ENCODE measurements at places on chromosomes 3 and 15.

GRCh38 chr3:132817646-132818177 is 95.5 kb upstream of the NPHP3 start:
- no peak for DNase-seq

GRCh38 chr15:80568298-80568697 is 126.8 kb upstream of the ABHD17C start:
- no peak for DNase-seq

DNA sequence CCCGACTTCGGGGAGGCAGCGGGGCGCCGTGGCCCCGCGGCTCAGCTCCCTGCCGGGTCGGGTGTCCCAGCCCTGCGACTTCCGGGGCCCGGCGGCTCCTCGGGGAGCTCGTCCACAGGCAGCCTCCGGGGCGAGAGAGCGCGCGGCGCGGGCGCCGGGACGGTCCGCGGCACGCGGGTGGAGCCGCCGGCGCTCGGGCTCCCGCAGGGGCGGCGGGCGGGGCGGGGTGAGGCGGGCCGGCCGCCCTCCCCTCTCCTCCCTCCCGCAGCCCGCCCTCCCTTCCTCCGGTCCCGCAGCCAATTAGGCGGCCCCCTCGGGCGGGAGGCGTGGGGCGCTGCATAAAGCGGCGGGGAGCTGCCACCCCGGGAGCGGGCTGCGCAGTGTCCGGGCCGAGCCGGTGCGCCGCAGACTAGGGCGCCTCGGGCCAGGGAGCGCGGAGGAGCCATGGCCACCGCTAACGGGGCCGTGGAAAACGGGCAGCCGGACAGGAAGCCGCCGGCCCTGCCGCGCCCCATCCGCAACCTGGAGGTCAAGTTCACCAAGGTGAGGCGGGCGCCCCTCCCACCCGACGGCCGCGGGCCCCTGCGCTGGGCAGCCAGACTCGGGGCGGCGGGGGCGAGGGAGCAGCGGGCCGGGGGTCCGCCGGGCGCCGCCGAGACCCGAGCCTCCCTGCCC is at the start of gene ALDH1A3:
TSS of gene ALDH1A3 (plus strand) at position 368 of the 675 bp plus-strand sequence. CDS start at position 445, 77 bp downstream.
- no peak for DNase-seq

DNA sequence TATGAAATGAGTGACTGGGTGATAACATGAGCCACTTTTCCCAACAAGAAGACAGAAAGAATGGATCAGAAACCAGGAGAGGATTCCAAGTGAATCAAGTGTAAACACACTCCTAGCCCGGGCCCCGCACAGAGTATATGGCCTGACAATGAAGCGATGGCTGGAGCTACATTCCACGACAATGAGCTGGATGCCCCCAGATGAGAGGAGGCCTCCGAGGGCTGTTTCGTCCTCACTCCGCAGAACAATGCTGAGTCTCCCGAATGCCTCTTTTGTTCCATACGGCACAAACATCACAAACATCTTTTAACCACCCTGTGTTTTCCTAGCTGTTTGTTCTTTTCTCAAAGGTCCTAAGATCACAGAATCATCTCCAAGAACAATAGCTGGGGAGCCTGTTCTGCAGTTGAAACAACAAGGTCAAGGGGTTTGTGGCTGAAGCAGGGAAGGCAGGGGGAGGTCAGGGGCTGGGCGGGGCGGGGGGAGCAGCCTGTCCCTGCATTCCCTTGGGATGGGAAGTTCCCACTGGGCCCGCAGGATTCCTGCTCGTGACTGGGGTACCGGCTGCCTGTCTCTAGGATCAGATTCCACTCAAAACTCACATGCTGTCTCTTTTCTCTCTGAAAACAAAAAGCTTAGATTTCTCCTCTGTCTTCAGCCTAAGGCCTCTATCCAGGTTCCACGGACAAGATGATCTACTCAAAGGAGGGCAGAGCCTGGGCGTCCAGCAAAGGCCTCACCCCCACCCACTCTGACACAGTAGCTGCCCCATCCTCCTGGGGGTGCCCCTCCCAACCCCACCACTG is 151.3 kb downstream of the XXYLT1 start:
- DNase-seq, result no peak

DNA sequence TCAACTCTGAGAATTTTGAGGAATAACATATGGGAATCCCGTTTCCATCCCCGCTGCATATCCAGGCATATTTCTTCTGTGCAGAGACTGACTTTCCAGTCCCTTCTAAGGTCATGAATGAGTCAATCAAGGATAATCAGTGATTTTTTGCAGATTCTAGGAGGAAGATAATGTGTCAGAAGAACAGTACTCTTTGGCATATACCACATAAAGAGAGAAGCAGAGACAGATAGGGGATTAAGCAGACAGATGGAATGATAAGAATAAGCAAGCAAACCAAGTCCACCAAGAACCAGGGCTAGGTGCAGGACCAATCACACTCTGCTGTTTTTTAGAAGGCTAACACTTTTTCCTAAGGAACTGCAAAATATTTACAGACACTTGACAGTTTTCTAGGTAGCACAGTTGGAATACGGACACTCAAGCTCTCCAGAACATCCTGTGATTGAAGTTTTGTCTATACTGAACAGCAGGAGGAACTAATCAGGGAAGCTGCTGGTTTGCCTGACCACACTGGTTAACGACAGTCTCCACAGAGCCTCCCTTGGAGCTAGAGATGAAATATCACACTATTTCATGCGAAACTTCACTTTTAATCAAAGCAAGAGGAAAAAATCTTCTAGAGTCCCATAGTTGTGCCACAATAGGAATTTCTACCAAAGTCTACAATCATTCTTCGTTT is 450.0 kb upstream of the KCNMB2 start:
- no peak for DNase-seq

GRCh38 chr15:32104061-32104995 is 74.0 kb downstream of the CHRNA7 start:
- DNase-seq, result no peak

All from NCI-H1105 (cell line).